ENCODE measurements at places on chromosomes 16 and 17.
A peak's percentile ranks its signal among the peaks of the same experiment; 100 is the strongest.

GRCh38 chr17:32912218-32912897 lies 15.6 kb upstream of the TMEM98 start:
- DNase-seq = peak; percentile 58
- H3K4me1 ChIP-seq = no peaks in the 10 kb centered on the region
- no peak overlapping the region for H3K4me3 ChIP-seq
- H3K27me3 ChIP-seq = no peaks in the 10 kb centered on the region
- no peaks in the 10 kb centered on the region for H3K36me3 ChIP-seq
- H3K27ac ChIP-seq = peak overlapping the region; percentile 62

DNA sequence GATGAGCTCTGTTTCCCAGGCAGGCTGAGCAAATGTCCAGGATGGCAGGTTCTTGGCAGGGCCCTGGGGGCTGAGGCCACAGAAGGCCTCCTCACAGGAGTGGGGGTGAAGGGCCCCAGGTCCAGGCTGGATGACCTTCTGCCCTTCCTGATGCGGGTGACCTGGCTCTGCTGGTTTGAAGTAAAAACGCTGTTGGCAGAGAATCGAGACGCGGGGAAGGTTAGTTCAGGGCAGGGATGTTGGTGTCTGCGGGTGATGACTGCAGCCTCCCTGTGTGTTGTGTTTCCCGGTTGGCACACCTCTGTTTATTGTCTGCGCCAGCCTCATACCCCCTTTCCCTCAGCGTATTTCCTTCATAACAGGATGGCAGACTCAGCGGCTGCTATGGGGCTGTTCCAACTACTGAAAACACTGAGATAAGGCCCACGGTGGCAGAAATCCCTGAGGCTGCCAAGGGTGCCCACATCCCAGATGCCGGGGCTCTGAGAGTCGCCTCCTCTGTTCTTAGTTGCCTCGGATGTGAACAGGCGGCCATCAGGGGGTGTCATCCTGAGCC lies 104.6 kb downstream of the METRNL start:
- H3K4me1 ChIP-seq = no peaks in the 10 kb centered on the region
- no peaks in the 10 kb centered on the region for H3K36me3 ChIP-seq
- DNase-seq = peak; percentile 28
- H3K4me3 ChIP-seq = no peak overlapping the region
- H3K27ac ChIP-seq = no peak overlapping the region

DNA sequence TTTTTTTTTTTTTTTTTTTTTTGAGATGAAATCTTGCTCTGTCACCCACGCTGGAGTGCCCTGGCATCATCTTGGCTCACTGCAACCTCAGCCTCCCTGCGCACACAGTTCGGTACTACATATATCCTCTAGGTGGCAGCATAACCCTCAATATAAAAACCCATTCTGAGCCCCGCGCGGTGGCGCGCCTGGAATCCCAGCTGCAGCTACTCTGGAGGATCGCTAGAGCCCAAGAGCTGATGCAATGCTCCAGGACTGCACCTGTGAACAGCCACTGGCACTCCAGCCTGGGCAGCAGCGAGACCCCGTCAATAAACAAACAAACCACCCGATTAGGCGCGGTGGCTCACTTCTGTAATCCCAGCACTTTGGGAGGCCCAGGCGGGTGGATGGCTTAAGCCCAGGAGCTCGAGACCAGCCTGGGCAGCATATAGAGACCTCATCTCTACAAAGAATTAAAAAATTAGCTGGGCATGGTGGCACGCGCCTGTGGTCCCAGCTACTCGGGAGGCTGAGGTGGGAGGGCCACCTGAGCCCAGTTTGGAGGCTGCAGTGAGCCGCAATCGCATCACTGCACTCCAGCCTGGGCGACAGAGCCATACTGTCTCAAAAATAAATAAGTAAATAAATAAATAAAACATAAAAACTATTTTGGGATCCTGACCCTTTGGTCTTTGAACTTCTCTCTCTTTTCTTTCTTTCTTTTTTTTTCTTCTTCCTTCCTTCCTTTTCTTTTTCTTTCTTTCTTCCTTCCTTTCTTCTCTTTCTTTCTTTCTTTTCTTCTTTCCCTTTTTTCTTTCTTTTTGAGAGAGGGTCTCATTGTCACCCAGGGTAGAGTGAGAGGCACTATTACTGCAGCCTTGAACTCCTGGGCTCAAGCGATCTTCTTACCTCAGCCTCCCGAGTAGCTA lies 15.4 kb upstream of the AKAP10 start:
- H3K27me3 ChIP-seq = no peaks in the 10 kb centered on the region
- no peak overlapping the region for H3K4me3 ChIP-seq
- H3K36me3 ChIP-seq = no peaks in the 10 kb centered on the region
- no peak overlapping the region for H3K27ac ChIP-seq
- no peaks in the 10 kb centered on the region for H3K4me1 ChIP-seq

- peak overlapping the region; percentile 76 for H3K27ac ChIP-seq
- H3K4me3 ChIP-seq = no peak overlapping the region
- DNase-seq = no peak
- no peaks in the 10 kb centered on the region for H3K4me1 ChIP-seq
- no peaks in the 10 kb centered on the region for H3K27me3 ChIP-seq
Observed at GRCh38 chr17:64382061-64382583, 8.5 kb downstream of the PECAM1 start.

DNA sequence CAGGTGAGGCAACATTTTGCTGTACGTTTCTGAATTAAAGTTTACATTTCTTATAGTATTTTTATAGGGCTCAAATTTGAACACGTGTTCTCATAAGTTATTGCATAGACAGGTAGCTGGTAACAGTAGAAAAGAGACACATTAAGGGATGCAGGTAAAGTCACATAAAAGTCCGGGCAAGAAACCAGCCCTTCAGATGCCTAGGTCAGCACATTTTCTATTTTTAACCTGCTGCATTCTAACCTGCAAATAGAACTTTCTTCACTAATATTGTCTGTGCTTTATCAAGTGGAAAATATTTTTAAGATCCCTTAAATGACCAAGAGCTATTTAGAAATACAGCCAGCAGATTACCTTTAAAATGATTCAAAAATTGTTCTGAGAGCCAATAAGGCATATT lies 307.4 kb upstream of the AXIN2 start:
- DNase-seq = no peak
- H3K4me3 ChIP-seq = no peak overlapping the region
- H3K4me1 ChIP-seq = no peaks in the 10 kb centered on the region
- H3K27me3 ChIP-seq = no peaks in the 10 kb centered on the region
- H3K27ac ChIP-seq = no peak overlapping the region
- no peaks in the 10 kb centered on the region for H3K36me3 ChIP-seq

DNA sequence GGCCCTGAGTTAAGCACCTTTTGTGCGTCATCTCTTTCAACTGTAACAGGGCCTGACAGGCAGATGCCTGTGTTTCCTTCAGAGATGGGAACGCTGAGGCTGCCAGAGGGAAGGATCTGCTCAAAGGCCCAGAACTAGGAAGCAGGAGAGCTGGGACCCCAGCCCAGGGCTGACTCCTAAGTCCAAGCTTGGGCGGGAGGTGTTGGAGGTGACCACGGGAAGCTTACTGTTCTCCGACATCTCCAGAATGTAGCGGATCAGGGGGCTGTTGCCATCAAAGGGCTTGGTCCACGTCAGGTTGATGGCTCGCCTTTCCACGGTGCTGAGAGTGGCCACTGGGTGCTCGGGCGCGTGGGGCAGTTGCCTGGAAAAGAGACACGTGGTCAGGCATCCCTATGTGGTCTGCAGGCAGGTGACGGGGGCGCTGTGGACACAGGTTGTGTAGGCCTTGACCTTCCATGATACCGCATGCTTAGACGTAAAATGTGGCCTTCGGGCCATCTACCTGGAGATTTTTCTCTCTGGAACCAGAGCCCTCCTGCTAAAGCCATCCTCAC lies 111.4 kb upstream of the CDC42EP4 start:
- no peaks in the 10 kb centered on the region for H3K4me1 ChIP-seq
- no peaks in the 10 kb centered on the region for H3K36me3 ChIP-seq
- no peak for DNase-seq
- no peak overlapping the region for H3K4me3 ChIP-seq
- H3K27me3 ChIP-seq = no peaks in the 10 kb centered on the region
- H3K27ac ChIP-seq = no peak overlapping the region

DNA sequence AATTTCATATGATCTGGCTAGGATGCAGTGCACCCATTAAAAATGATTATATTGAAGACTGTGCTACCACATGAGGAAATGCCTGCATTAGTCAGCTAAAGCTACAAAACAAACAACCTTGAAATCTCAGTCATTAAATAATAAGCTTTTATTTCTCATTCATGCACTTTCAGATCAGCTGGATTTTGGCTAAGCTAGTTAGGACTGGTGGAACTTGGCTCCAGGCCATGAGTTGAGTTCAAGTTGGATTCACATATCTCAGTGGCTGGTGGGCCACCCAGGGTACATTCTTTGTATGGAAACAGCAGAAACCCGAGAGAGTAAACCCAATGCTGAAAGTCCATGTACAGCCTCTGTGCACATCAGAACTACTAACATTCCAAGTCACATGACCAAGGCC lies 6.4 kb upstream of the SLFN12L start:
- no peak overlapping the region for H3K27ac ChIP-seq
- H3K4me1 ChIP-seq = no peaks in the 10 kb centered on the region
- no peaks in the 10 kb centered on the region for H3K27me3 ChIP-seq
- no peak for DNase-seq
- no peaks in the 10 kb centered on the region for H3K36me3 ChIP-seq

- H3K4me3 ChIP-seq = no peak overlapping the region
- H3K4me1 ChIP-seq = no peaks in the 10 kb centered on the region
- no peaks in the 10 kb centered on the region for H3K27me3 ChIP-seq
- no peak for DNase-seq
Observed at GRCh38 chr16:22270525-22270924, 26.7 kb upstream of the POLR3E start.

DNA sequence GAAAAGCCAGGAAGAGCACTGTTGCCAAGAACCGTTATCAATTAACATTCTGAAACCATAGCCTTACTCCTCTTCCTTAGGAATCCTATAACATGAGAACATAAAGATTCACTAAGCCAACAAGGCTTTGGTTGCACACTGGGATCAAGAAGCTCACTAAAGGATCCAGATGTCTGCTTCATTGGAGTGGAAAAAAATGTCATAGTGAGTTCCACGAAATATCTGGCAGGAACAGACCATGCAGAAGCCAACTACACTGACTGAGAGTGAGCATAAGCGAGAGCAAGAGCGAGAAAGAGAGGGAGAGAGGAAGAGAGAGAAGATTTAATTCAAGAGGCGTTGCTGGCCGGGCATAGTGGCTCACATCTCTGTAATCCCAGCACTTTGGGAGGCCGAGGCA lies 13.4 kb upstream of the MEIOC start:
- H3K36me3 ChIP-seq = no peaks in the 10 kb centered on the region
- DNase-seq = no peak
- H3K4me1 ChIP-seq = no peaks in the 10 kb centered on the region
- H3K4me3 ChIP-seq = no peak overlapping the region
- H3K27ac ChIP-seq = no peak overlapping the region

GRCh38 chr16:86120201-86121192 lies 221.5 kb downstream of the IRF8 start:
- H3K4me1 ChIP-seq = no peaks in the 10 kb centered on the region
- H3K36me3 ChIP-seq = no peaks in the 10 kb centered on the region
- no peaks in the 10 kb centered on the region for H3K27me3 ChIP-seq
- H3K27ac ChIP-seq = no peak overlapping the region

DNA sequence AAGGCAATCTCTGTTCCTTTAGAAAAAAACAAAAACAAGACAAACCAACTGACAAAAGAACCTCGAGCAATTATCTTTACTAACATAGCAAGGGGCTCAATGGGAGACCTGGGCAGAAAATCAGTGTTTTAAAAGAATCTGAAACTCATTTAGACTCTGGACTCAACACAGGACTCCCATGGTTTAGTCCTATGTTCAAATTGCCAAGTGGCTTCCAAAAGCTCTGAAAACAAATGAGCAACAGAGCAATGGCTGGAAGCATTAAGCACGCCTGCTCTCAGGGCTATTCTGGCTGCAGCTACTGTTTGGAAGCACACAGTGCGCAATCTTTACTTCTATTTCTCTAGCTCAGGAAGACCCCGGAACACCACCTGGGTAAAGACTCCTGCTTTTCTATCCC lies 162.0 kb downstream of the AATF start:
- no peaks in the 10 kb centered on the region for H3K27me3 ChIP-seq
- no peaks in the 10 kb centered on the region for H3K36me3 ChIP-seq
- H3K4me3 ChIP-seq = no peak overlapping the region
- no peak overlapping the region for H3K27ac ChIP-seq

DNA sequence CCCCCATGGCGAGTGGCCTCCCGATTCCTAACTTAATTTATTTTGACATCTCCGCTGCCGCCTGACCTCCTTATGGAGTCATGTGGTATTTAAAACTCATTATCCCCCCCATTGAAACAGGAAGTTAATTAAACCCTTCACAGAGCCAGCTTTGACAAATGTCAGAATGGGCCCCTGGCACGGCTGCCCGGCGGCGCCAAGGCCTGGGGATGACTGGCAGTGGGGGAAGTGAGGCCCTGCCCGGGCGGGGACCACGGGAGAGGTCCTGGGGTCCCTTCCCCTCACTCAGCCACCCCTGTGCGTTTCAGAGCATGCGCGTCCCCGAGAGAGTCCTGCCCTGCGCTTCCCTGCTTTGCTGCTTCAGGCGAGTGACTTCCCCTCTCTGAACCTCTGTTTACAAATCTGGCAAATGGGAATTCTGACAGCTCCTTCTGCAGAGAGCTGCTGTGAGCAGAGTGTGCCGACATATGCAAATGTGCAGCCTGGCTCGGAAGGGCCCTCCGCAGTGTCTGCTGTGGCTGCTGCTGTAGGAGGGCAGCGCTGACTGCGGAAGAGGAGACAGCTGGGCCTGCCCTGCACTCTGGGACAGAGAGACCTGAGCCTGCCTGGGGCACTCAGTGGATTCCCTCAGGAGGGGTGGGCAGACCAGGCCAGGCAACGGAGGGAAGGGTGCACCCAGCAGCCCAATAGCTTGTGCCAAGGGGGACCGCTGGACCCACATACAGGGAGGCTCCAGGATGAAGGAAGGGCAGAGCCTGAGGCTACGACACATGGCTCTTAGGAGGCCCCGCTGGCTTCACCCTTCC lies 4.4 kb upstream of the ZFPM1 start:
- no peaks in the 10 kb centered on the region for H3K36me3 ChIP-seq
- no peaks in the 10 kb centered on the region for H3K27me3 ChIP-seq
- peaks cover 2% of the 10 kb centered on the region for H3K4me1 ChIP-seq
- H3K27ac ChIP-seq = no peak overlapping the region

- no peak overlapping the region for H3K27ac ChIP-seq
- DNase-seq = peak; percentile 28
- no peaks in the 10 kb centered on the region for H3K27me3 ChIP-seq
- no peaks in the 10 kb centered on the region for H3K36me3 ChIP-seq
- H3K4me3 ChIP-seq = no peak overlapping the region
Observed at GRCh38 chr16:48617711-48618148, 7.8 kb upstream of the N4BP1 start.

DNA sequence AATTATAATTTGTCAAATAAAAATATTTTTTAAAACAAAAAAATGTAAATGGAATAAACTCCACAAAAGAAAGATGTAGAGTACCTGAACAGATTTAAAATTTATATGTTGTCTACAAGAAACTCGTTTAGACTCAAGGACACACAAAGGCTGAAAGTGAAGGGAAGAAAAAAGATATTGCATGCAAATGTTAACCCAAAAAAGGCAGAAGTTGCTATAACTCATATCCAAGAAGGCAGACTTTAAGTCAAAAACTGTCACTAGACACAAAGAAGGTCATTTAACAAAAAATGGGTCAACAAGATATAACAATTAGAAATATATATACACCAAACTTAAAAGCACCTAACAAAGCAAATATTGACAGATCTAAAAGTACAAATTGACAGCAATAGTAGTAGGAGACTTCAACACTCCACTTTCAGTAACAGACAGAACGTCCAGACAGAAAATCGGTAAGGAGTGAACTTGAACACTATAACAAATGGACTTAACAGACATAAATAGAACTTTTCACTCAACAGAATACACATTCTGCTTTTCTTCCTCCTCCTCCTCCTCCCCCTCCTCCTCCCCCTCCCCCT lies 40.8 kb upstream of the MYLK3 start:
- no peak overlapping the region for H3K27ac ChIP-seq
- no peaks in the 10 kb centered on the region for H3K4me1 ChIP-seq
- H3K36me3 ChIP-seq = no peaks in the 10 kb centered on the region
